Hematopoietic multipotent progenitor cell treated with erythropoietin and hydrocortisone succinate and interleukin-3 and kit ligand, for 4 days (in vitro differentiated cells): ENCODE measurements at places on chromosomes 12 and 14.

DNA sequence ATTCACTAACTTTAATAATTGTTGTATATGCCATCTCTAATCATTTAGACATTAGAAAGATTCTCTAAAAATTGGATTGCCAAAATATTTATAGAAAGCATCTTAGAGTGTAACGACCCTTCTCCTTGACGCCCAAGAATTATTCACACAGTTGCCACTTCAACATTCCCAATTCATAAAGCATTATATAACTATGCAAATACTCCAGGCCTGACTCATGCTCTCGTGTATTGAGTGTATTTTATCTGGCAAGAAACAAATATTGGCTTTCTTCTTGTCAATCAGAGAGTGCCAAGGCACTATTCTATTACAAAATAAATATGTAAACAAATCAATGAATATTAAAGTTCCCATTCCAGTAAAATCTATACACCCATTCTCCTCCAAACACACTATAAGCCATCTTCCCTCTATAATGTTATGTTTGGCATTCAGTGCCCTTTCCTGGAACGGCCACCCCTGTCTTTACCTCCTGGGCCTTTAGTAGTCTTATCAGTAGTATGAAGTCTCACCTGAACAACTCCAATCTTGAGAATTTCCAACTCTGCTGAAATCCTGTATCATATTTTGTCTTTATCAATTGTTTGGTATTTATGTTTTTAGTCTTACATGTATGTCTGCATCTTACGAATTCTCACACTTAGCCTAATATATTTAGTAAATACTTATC lies 182.6 kb downstream of the PIK3C2G start:
- no peak for DNase-seq

GRCh38 chr12:111971800-111972199 lies 41.2 kb downstream of the TMEM116 start:
- DNase-seq: peak; percentile 35

- DNase-seq: no peak
These were observed 656.7 kb downstream of the SLC16A7 start for GRCh38 chr12:60252359-60253096.

DNA sequence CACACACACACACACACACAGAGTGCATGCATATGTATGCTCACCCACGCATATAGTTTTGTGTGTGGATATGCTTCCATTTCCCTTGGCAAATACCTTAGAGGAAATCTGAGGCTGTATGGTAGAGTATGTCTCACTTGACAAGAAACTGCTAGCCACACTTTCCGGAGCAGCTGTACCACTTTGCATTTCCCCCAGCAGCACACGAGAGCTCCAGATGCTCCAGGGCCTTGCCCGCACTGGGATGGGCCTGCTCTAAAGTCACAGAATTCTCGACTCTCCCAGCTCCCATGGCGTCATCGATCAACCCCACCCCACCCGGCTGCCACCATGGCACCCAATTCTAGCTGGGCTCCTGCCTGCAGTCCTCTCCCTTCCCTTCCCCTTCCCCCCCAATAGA lies 21.9 kb downstream of the CLMN start:
- DNase-seq: no peak

DNA sequence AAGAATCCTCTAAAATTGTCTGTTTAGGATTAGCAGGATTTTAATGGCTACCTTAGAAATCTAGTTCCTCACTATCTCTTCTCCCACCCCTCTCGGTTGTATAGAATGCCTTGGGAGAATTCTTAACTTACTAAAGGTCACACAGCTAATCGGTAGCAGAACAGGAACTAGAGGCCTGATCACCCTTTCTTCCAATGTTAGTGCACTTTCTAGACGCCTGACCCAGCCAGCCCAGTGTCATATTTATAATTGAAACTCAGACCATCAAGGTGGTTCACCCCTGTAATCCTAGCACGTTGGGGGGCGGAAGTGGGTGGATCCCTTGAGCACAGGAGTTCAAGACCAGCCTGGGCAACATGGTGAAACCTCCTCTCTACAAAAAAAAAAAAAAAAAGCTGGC lies 1.7 kb downstream of the TIGAR start:
- DNase-seq: no peak

- DNase-seq: no peak
These were observed 10.6 kb downstream of the METAP2 start for GRCh38 chr12:95484524-95484923.

DNA sequence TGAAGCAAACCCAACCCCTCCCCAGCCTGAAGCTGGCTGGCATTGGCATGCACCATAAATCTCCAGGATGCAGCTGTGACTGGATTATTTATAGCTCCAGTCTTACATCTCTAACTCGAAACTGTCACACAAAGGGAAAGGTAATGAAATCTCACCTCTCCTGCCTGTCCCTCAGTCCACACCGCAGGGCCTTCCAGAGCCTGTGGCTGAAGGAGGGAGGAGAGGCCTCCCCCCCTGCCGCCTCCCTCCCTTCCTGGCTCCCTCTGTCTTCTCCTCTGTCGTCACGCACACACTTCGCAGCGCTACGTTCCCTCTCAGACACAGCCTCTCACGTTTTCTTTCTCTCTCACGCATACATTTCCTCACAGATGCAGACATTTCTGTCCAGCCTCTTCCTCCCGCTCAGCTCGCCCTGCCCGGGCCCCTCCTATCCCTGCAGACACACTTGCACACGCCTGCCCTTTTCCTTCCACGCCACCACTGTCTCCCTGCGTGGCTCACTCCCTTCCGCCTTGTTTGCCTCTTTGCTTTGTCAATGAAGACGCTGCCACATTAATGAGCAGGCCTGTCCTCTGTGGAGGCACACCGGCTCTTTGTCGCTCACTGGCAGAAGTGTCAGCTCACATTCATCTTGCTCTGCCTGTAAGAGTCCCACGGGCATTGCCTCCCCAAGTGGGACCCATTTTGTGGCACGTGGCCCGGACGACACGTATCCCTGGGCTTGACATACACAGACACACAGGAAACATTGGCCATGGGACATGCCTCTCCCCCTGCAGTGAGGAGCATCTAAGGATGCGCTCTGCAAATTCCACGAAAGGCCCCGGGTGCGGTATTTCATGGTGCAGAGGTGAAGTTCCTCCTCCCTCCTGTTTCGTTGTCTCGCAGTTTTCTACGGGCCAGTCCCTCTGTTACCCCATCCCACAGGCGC lies 27.9 kb downstream of the IRF2BPL start:
- DNase-seq: peak; percentile 84
